Ovary (tissue), 10 donors: ENCODE measurements at places on chromosomes 4 and X. TPM values are rescaled to one million over a fixed set of nuclear protein-coding genes. Genes with fewer than 3 reads are reported as not detected.

Gene UNC5C
- 9.4 TPM for total RNA-seq

- peak; percentile 47 for DNase-seq
- no peaks in the 10 kb centered on the region for H3K27me3 ChIP-seq
- H3K4me3 ChIP-seq = peak overlapping the region; percentile 44
- H3K4me1 ChIP-seq = no peaks in the 10 kb centered on the region
- H3K27ac ChIP-seq = no peak overlapping the region
These were observed 609 bp downstream of the REPS2 start for GRCh38 chrX:16946971-16947562.

DNA sequence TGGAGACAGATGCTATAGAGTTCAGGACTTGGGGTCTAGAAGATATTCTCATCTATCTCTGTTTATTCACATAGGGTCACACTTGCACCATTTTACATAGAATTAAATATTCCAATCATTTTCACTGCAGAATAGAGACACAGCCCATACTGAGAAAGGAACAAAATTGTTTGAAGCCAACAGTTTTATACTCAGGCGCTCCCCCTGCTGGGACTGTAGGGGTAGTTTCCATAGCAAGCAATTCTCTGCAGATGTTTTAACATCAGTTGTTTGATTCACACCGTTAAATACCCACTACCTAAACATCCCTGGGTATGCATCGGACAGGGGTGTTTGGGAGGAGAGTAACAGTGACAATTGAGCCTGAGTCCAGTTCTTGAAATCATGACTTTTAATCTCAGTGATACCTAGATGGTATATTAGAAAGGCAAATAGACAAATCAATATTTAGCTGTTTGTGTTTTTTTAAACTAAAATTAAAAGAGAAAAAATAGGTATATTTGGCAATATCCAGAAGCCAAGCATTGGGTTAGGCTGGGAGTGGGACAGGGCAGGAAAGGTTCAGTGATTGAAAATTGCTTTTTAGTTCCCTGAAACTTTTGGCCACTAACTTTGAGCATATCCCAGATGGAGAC lies 33.8 kb downstream of the LONRF3 start:
- H3K4me1 ChIP-seq = no peaks in the 10 kb centered on the region
- no peaks in the 10 kb centered on the region for H3K36me3 ChIP-seq
- H3K27me3 ChIP-seq = no peaks in the 10 kb centered on the region
- DNase-seq = no peak
- H3K27ac ChIP-seq = no peak overlapping the region
- no peak overlapping the region for H3K4me3 ChIP-seq

- H3K27me3 ChIP-seq = no peaks in the 10 kb centered on the region
- DNase-seq = no peak
- no peak overlapping the region for H3K27ac ChIP-seq
- H3K4me3 ChIP-seq = no peak overlapping the region
- H3K4me1 ChIP-seq = no peaks in the 10 kb centered on the region
These were observed 181.8 kb downstream of the USP46 start for GRCh38 chr4:52477191-52477780.

Gene PARM1
- total RNA-seq = 14.4 TPM

DNA sequence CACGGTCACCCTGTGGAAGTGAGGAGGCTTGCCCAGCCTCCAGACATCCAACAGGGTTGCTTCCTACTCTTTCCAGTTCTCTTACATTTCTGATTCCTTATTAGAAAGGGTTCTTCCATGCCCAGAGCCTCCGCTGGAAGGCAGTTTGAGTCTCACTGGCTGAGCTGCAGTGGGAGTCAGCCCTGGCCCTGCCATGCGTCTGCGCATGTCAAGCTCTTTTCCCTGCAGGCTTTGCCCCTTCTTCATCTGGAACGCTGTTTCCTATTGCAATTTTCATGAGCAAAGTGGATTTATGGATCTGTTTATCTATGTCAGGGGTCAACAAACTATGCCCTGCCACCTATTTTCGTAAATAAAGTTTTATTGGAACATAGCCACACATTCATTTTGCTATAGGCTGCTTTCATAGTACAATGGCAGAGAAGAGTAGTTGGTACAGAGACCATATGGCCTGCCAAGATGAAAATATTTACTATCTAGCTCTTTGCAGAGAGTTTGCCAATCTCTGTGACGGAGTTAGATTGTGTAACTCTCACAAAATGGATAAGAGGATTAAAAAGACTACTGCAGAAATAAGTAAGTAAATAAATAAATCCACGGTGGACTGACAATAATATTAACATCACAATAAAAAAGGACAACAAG lies 3.9 kb upstream of the CHRNA9 start:
- no peak overlapping the region for H3K27ac ChIP-seq
- DNase-seq = no peak
- no peak overlapping the region for H3K4me3 ChIP-seq
- no peaks in the 10 kb centered on the region for H3K36me3 ChIP-seq
- H3K4me1 ChIP-seq = no peaks in the 10 kb centered on the region

Gene CT47A1
- not detected for total RNA-seq

- DNase-seq = no peak
- H3K4me3 ChIP-seq = no peak overlapping the region
- H3K27me3 ChIP-seq = no peaks in the 10 kb centered on the region
- H3K36me3 ChIP-seq = no peaks in the 10 kb centered on the region
- no peak overlapping the region for H3K27ac ChIP-seq
- H3K4me1 ChIP-seq = no peaks in the 10 kb centered on the region
These were observed 733.3 kb downstream of the RPA4 start for GRCh38 chrX:97616883-97617530.

Gene HSFX4
- not detected for total RNA-seq

DNA sequence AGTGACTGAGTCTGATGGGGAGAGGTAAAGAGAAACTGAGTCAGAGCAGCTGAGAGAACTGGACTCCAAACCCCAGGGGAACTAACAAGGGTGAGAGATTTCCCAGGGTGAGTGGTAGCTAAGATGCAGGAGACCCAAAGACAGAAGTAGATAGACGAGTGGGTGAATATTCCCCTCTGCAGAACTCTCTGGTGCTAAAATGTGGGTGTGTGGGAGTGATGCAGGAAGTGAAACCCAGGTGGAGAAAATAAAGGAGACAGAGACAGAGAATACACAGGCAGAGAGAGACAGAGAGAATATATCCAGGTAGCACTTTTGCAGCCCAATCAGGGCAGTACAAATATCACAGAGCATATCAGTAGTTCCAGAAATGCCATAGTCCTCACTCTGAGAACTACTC lies 212.5 kb upstream of the ZIC3 start:
- no peak overlapping the region for H3K27ac ChIP-seq
- no peaks in the 10 kb centered on the region for H3K36me3 ChIP-seq
- H3K4me3 ChIP-seq = no peak overlapping the region
- no peak for DNase-seq
- H3K27me3 ChIP-seq = no peaks in the 10 kb centered on the region
- no peaks in the 10 kb centered on the region for H3K4me1 ChIP-seq

DNA sequence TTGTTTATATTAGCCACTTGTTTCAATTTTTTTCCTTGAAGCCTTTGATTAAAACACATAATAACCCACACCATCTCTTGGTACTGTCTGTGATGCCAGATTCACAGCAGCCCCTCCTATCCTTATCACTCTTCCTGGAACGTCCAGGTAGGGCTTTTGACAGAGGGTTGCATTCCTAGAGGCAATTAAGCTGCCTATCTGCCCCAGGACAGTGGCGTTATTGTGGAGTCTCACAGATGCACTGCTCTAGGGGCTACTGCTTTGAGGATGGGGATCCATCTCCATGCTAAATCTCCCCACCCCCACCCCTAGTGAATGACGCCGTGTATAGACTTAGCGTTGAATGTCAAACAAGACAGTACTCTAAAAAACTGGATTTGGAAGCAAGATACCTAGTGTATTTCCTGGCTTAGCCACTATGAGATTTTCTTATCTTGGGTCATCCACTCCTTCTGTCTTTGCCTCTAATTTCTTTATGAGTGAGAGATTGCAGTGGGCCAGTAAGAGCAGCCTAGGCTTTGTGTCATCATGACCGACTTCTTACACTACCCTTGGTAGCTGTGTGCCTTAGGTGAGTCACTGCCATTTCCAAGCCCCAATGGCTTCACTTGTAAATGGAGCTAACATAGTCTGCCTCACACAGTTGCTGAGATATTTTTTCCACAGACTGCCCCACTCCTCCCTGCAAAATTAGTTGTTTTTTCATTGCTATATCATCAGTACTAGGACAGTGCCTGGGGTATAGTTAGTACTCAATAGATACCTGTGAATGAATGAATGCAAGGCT lies 90.9 kb downstream of the EGF start:
- no peak overlapping the region for H3K27ac ChIP-seq
- no peak for DNase-seq
- no peaks in the 10 kb centered on the region for H3K27me3 ChIP-seq
- H3K36me3 ChIP-seq = no peaks in the 10 kb centered on the region
- H3K4me3 ChIP-seq = no peak overlapping the region
